ENCODE measurements at places on chromosomes 11 and 22.

- DNase-seq: no peak
These were observed 60.5 kb upstream of the CHST1 start for GRCh38 chr11:45725776-45726492.

DNA sequence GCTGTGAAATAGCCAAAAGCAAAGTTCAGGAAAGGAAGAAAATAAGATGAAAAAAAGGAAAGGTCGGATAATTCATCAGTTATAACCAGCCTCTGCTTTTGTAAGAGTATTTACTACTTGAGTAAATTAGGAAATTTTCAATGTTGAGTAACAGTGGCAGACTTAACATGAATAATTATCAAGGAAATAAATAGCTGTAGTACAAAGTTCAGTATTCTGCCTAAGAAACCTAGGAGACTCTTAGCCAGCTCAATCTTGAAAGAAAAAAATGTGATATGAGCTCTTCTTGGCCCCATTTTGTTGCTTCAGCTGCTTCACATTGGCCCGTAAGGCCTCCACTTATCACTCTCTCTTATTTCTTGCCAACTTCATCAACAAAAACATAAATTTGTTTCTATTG lies 17.0 kb upstream of the DNAJB7 start:
- no peak for DNase-seq

GRCh38 chr11:74139151-74139918 lies 31.5 kb downstream of the C2CD3 start:
- DNase-seq: no peak

DNA sequence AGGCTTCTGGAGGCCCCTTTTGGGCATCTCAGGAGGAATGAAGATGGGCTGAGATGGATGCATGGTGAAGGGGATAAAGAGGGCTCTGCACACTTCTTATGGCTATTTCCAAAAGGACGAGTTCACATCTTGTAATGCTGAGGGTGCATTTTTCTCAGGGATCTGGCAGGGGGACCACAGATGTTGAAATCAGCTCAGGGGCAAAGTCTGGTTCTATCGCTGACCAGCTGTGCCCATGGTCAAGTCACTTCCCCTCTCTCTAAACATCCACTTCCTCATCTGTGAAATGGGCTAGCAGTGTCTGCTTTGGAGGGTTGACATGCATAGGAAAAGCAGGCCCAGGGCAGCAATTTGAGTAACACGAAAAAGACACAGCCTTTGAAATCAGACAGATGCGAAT lies 26.5 kb downstream of the LHFPL7 start:
- DNase-seq: no peak

DNA sequence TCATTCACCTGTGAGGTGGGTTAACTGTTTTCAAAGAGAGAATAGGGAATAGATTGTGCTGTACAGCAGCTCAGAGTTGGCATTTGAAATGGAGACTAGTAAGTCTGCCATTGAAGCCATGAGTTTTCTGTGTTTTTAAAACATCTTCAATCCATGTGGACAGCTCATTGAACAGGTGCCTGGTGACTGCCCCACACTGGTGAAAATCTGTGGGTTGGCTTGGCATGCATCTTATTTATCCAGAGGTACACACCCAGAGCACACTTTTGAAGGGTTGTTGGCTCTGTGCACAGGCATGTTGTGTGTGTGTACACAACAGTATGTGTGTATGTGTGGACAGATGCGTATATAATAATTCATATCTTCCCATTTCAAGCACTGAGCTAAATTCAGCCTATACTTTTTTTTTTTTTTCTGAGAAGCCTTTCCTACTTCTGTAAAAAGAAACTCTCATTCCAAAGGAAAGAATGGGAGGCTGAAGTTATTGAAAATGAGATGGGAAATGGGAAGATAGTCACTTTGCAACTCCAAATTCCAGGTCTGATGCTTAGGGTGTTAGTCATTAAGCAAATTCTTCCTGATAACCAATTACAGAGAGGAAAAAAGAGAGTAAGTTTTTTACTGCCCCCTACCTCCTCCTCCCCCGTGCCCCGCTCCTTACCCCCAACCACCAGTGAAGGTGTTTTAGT lies 7.0 kb upstream of the LYVE1 start:
- DNase-seq: no peak

DNA sequence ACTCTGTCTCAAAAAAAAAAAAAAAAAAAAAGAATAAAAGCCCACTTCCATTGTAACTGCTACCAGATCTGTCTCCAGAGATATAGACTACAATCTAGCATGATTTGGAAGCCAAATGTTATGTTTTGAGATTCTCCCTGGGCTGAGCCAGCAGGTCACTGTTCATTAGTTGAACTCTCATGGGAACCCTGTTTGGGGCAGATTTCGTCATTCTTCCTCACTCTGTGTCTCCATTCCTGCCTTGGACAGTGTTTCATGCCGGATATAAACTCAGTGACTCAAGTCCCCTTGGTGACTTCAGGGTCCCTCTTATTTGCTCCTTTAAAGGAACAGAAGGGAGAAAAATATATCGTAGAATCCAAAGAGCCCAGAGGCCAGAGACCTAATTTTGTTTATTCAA lies 378.1 kb downstream of the LARGE1 start:
- DNase-seq: no peak

DNA sequence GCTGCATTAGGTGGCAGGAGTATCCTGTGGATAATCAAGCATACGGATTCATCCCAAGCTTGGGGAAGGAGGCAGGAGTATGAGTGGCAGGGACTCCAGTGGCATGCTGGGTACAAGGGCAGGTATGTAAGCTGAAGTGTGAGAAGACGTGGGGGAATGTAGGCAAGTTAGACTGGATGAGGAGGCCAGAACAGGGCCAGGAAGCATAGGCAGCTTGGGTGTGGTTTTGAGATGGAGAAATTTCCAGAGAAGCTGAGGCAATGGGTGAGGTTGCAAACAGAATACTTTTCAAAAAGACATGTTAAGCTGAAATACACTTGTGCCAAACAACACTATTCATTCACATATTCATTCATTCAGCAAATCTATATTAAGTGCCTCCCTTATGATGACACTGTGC lies 43.1 kb upstream of the AMOTL1 start:
- no peak for DNase-seq

- no peak for DNase-seq
These were observed 2.9 kb downstream of the UBE2L3 start for GRCh38 chr22:21570398-21570797.

DNA sequence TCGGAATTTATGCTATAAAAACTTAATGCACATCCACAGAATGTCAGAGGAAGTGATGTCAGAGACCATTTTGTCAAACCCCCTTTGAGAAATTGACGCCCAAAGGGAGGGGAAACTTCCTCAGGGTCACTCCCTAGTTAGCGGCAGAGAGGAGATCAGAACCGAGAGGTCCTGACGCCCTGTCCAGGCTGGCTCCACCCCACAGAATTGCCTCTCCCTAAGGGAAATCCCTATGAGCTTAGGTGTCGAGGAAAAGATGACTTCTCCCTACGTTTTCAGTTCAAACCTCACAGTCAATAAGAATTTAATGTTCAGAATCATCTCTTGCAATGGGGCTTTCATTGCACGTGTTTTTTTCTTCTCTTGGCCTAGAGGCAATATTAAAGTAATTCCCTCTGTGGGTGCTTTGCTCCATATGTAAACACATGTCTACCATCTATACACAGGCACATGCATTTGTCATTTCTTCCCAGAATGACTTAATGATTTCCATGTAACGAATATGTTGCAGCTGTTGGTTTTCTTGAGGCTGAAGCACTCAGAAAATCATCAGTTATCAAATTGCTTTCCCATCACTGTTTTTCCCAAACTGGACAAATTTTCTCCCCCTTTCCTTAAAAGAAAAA lies 148.7 kb upstream of the TIMP3 start:
- no peak for DNase-seq

- no peak for DNase-seq
These were observed 21.4 kb downstream of the CD6 start for GRCh38 chr11:60992842-60993409.

DNA sequence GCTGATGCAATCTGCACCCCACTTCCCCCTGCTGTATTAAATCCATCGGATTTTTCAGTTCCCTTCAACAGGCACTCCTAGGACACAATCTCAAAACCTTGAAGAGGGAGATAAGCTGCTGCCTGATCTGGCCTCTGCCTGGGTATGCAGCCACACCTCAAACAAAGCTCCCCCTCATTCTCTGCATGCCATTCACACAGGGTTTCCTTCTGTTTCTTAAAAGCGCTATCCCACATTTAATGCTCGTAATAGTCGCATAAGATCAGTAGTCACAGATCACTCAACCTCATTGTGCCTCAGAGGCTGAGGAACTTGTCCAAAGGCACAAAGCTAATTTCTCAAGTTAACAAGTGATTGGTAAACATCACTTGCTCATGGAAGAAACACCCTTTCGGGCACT lies 34.0 kb downstream of the UQCR10 start:
- DNase-seq: no peak

DNA sequence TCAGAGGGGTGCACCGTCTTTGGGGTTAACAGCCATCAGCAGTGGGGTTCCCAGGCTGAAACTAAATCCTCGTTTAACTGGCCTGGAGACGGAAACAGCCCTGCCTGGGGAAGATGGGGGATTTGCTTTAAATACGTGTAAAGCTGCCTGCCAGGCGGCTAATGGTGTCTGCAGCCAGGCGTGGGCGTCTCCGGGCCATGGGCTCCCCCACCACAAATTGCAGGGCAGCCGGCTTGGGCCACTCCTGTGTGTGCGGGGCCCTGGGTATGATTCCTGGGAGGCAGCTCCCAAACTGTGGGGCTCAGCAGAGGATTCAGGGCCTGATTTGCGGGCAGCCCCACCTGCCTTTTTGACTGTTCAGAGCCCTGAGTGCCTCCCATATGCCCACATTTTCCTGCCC lies 110.5 kb downstream of the KCNQ1 start:
- no peak for DNase-seq

DNA sequence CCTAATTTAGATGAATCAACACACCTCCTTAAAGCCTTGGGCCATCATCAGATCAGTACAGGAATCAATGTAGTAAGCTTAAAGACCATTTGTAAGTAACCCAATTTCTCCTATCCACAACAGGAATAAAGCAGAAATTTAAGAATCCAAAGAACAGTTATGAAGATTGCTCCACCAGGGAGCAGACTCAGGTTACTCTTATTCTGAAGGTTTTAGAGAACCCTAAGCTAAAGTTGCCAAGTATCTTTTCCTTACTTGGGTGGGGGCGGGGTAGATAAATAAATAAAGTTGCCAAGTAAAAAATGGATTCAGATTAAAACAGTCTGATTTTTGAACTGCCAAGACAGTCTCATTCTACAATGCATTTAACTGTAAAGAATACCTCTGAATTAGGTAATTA lies 18.1 kb downstream of the CKAP5 start:
- DNase-seq: no peak
